ENCODE measurements at places on chromosomes 12 and 14.

DNA sequence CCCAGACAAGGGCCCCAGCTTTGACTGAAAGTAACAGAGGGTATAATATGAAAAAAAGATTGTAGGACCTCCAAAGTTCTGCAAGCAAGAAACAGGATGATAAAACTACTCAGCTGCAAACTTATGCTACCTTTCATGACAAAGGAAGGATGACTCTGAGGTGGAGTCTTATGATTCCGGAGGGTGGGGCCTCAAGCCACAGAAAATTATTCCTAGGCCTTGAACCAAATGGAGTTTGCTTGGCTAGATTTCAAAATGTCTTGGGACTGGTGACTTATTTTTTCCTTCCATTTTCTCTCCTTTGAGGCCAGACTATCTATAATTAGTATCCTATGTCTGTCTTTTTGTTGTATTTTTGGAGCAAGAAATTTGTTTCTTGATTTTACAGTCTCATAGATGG, 336.4 kb downstream of the LRIG3 start:
- no peak for DNase-seq

- DNase-seq, result no peak
Observed at GRCh38 chr14:88198446-88198845, 124.6 kb downstream of the KCNK10 start.

DNA sequence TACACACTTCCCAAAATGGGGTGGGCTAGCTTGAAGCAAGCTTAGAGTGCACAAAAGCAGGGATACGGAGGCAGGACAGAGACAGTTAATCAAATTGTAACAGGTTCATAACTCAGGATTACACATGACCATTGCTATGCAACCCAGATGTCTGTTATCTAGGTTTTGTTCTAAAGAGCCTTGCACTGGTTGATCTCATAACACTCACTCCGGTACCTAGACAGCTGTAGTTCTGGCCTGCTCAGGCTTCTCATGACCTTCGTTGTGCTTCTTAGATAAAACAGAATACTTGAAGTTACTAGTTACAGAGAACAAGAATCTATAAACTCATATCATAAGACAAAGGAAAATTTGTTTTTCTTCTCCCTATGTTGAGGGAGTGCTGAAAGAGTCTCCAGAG, 983.4 kb downstream of the TMEM121 start:
- no peak for DNase-seq

DNA sequence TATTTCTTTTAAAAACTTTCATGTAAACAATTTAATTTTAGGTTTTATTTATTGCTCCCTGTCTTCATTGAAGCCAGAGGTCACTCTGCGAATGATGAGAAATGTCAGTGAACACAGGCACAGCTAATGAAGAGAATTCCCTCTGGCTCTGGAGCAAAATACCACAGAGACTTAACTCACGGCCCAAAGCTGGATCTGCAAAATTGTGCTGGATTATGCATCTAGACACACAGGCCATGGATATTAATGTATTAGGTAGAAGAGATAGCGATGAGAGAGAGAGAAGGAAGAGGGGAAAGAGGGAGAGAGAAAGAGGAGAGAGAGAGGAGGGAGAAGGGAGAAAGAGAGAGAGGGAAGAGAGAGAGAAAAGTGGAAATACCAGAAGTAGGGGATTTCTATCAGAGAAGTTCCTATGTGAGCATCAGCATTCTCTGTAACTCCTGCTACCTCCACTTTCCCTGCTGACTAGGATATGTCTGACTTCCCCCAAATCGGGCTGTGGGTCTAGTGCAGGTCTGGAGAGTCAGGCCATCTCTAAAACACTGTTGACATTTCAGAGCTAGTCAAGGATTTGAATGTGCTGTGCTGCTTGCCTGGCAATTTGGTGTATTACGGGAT, 3.7 kb downstream of the ARHGDIB start:
- no peak for DNase-seq

- DNase-seq, result no peak
Observed at GRCh38 chr12:98294051-98294805, 221.2 kb upstream of the TMPO start.

- DNase-seq, result no peak
Observed at GRCh38 chr12:76031081-76031413, 529 bp downstream of the PHLDA1 start.

GRCh38 chr14:52463375-52463774, 88.9 kb downstream of the TXNDC16 start:
- no peak for DNase-seq

All from sigmoid colon (tissue), 7 donors.